ENCODE measurements at places on chromosomes 3 and 15.

- no peak for DNase-seq
These were observed 28.7 kb downstream of the DLEC1 start for GRCh38 chr3:38067508-38068233.

GRCh38 chr15:85871545-85871944 is 76.8 kb upstream of the KLHL25 start:
- no peak for DNase-seq

DNA sequence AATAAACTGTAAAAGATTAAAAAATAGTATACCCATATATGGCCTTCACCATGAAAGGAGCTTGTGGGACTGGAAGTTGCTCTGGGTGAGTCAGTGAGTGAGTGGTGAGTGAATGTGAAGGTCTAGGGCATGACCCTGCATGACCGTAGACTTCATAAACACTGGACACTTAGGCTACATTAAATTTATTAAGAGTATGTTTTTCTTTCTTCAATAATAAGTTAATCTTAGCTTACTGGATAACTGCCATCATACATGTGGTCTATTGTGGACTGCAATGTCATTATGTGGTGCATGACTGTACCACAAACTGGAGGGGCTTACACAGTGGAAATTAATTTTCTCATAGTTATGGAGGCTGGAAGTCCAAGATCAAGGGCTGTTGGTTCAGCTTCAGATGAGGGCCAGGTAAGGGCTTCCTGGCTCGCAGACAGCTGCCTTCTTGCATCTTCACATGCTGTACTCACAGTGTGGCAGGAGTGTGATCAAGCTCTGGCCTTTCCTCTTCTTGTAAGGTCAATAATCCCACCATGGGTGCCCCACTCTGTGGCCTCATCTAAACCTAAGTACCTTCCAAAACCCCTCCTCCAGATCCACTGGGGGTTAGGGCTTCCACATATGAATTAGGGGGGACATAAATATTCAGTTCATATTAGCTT is 40.8 kb upstream of the PRR23E start:
- no peak for DNase-seq

GRCh38 chr3:58052373-58053273 is 44.4 kb downstream of the FLNB start:
- peak; percentile 65 for DNase-seq

GRCh38 chr3:78848392-78849288 is 919.2 kb downstream of the ROBO1 start:
- DNase-seq: peak; percentile 61

DNA sequence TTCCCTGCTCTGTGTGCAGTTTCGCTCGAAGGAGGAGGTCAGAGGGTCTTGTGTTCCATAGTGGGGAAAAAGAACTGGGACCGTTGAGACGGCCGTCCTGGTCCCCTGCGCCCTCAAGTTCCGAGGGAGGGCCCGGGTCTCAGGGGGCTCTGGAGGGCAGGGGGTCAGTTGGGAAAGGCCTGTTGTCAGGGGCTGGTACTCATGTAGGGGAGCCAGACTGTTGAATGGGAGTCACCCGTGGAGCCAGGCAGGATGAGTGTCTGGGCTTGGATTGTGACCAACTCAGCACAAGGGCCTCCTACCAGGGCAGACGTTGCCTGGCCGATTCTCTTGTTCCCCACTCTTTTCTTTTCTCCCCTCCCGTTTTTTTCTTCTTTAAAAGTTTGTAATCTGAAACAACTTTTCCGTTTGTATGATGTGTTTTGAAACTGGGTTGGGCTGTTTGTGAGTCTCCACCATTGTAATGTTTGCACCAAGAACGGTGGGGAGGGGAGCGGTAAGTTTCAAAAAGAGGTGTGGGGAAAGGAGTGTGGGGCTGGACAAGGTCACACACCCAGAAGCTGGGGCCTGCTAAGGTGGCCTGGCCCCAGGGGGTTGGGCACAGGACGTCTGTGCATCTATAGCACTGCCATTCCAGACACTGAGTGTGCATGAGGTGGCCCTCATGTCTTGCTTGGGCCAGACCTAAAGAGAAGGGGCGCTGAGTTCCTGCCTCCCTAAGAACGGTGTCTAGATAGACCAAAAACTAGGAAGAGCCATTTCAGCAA is 1.1 kb downstream of the CMTM7 start:
- peak; percentile 14 for DNase-seq

- DNase-seq: no peak
These were observed 15.0 kb downstream of the STIMATE start for GRCh38 chr3:52882377-52882776.
